ENCODE measurements at places on chromosomes 16 and 17.

DNA sequence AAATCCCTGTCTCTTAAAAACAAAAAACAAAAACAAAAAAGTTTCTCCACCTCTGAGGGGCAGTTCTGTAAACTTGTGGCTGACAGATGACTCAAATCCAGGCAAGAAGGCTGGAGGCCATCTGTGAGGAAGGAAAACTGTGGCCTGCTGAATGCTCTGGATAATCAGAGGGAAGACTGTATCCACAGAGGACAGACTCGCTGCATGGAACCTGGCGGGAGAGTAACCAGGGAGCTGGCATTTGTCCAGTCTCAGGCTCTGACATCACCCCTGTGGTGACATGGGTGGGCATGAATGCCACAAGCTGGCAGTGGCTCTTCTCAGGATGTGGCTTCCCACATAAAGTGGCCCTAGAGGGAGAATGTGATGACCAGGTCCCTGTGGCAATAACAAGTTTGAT, 2.8 kb upstream of the KSR1 start:
- DNase-seq = no peak

- no peak for DNase-seq
Observed at GRCh38 chr17:56779322-56779721, 54.4 kb downstream of the C17orf67 start.

GRCh38 chr16:7487574-7488323, 155.1 kb downstream of the RBFOX1 start:
- no peak for DNase-seq

DNA sequence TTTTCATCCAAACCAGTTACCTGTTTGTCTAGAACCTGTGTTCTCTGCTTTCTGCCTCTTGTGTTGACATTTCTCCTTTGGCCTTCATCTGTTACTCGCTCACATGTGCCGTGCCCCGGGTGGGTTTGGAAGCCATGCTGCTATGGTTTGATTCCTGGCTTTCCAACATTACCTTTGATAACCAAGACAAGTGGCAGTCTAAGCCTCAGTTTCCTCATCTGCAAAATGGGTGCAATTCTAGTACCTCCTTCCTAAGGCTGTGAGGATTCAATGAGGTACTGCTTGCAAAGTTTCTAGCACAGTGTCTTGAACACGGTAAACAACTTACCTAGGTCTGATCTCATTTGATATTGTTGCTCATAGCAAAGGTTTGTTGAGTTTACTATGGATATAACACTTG, 665.0 kb downstream of the WWOX start:
- DNase-seq = no peak

DNA sequence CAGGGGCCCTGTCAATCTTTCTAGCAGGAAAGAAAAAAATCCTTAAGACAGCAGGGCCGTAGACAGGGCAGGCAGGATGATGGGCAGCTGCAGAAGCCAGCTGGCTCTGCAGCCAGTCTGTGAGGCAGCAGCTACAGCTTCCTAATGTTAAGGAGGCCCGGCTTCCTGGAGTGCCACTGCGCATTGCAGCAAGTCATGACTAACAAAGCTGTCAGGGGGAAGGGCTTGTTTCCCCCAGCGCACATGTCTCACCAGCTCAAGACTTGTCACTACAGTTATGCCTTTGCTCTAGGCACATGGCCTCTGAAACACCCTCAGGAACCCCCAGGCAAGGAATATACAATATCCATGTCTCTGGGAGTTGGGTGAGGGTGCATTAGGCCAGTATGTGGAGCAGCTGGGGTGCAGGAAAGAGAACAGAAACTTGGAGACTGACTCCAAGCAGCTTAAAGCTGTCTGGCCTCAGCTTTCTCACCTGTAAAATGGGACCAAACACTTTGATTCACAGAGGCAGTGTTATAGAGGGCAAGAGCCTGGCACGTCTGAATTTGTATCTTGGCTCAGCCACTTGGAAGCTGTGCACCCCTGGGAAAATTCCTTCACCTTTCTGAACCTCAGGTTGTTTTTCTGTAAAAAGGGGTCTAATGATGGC, 220.0 kb downstream of the HAPSTR1 start:
- DNase-seq = no peak

- no peak for DNase-seq
Observed at GRCh38 chr16:49698453-49698815, 157.5 kb downstream of the ZNF423 start.

- DNase-seq = no peak
Observed at GRCh38 chr16:54006693-54007092, 279.9 kb downstream of the IRX3 start.

DNA sequence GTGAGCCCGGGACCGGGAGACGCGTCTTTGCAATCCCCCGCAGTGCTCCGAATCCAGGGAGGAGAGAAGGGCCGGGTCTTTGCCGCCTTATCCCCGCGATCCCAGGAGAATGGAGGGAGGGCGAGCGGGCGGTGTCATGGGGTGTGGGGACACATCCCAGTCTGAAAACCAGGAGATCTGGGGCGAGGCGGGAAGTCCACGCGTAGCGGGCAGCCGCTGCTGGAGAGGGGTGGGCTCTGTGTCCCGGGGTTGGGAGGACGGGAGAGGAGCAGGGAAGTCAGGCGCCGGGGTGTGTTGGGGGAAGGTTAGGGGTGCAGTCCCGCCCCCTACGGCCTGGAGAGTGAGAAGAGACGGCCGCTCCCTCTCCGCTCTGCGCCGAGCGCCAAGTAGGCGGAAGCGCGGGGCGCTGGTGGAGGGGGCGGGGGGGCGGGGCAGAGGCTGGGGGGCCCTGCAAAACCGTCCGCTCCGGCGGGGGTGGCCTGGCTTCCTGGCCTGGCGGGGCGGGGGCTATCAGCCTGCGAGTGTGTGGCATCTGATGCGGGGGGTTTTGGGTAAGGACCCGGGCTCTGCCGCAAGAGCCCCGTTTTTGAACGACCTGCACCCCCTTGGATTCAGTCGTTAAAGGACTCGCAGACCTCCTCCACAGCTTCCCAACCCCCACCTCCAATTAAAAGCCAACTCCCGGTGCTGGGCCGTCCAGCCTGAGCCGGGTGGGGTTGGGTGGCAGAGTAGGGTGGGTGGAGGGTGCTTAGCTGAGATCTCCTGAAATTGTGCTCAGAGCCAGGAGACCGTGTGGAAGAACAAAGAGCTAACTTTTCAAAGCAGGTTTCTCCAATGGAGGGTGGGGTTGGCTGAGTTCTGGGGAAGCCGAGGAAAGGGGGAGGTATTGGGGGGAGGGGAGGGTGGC, 654 bp downstream of the LASP1 start:
- DNase-seq = no peak

DNA sequence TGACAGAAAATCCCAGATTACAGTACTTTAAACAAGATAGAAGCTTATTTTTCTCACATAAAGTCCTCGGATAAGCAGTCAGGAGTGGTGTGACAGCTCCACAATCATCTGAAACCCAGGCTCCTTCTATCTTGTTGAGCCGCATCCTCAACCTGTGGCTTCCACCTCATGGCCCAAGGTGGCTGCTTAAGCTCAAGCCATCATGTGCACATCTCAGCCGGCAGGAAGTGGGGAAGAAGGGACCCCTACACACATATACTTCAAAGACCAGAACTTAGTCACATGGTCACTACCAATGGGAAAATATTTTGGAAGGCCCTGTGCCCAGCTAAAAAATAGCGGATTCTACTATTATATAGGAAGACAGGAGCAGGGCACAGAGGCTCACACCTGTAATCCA, 11.0 kb upstream of the FBXO47 start:
- no peak for DNase-seq

GRCh38 chr16:24681793-24682192, 47.7 kb upstream of the TNRC6A start:
- no peak for DNase-seq

- no peak for DNase-seq
Observed at GRCh38 chr16:17313085-17313611, 157.6 kb downstream of the XYLT1 start.

GRCh38 chr16:81873843-81874752, 95.0 kb downstream of the PLCG2 start:
- no peak for DNase-seq

Measured in NCI-H446 treated with DMSO at 0.1 percent for 48 hours (cell line).